ENCODE measurements at places on chromosomes 4 and X.

DNA sequence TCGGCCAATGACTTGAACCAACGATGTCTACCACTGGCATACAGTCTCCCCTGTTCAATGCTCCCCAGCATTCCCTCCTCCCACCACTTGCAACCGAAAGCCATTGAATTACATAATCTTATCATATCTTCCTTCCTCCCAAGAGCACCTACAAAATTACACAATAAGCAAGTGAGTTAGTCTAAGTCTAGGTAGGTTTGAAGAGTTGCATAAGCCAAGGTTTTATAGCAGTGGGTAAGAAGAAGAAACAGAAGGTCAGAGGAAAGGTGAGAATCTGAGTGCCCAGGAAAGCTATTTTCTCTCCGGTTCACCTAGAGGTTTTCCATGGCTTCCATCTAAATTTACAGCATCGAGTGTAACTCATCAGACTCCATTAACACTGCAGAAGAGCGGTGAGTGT lies 40.3 kb downstream of the ATP8A1 start:
- no peak for ATAC-seq

DNA sequence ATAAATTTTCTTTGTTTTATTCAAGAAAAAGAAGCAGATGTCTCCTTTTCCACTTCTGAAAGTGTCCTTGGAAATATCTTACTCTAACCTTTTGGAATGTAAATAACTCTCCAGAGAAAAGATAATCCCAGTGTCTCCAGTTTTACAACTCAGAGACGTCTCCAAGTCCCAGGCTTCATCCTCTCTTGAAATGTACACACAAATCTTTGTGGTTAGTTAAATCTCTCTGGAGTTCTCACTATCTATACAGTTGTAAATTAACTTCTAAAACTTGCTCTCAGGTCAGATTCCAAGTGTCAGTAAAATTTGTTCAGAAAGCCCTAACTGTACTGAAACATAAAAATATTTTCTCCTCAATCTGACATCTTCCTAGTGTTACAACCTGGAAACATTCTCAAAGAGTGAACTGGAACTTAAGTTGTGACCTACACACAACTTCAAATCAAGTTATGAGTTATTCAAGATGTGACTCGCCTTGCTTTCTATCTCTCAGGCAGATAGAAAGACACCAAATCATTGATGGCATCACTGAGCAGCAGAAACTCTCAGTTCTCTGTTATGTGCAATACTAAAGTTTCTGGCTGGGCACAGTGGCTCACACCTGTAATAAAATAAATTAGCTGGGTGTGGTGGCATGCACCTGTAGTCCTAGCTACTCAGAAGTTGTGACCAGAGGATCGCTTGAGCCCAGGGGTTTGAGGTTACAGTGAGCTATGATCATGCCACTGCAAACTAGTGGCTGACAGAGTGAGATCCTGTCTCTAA lies 284.2 kb downstream of the RCHY1 start:
- ATAC-seq, result no peak

- ATAC-seq, result no peak
Measured at GRCh38 chrX:142040906-142041305, 137.2 kb downstream of the MAGEC1 start.

GRCh38 chr4:124745985-124746801 lies 33.7 kb upstream of the ANKRD50 start:
- ATAC-seq, result no peak
